ENCODE measurements at places on chromosomes 3 and 15. TPM values are rescaled to one million over a fixed set of nuclear protein-coding genes. Genes with fewer than 3 reads are reported as not detected.
A peak's percentile ranks its signal among the peaks of the same experiment; 100 is the strongest.

DNA sequence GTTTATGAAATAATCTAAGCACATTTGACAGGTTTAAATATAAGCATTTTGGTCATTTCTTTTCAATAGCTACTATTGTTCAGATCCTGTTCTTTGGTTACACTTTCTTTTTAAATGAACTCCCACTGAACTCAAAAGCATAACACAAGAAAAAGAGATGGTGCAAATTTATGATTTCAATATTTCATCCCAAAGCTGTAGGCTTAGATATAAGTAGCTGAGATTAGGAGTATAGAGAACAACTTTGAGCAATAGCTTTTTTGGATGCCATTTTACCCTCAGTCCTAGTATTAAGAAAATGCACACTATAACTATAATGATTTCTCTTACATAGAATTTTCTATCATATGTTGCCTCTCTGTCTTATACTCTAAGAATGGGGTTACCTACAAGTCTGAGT is 213.8 kb downstream of the ATP8B4 start:
- peaks cover 40% of the 10 kb centered on the region for H3K4me1 ChIP-seq
- no peak for DNase-seq
- H3K27ac ChIP-seq: no peak overlapping the region

- no peak overlapping the region for H3K27ac ChIP-seq
- no peaks in the 10 kb centered on the region for H3K4me1 ChIP-seq
- no peak overlapping the region for H3K4me3 ChIP-seq
- H3K27me3 ChIP-seq: no peaks in the 10 kb centered on the region
Observed at GRCh38 chr3:58899159-58899952, 150.5 kb downstream of the CFAP20DC start.

PRTG gene
- total RNA-seq: 1.8 TPM

ANAPC13 gene
- total RNA-seq: 47.8 TPM

DNA sequence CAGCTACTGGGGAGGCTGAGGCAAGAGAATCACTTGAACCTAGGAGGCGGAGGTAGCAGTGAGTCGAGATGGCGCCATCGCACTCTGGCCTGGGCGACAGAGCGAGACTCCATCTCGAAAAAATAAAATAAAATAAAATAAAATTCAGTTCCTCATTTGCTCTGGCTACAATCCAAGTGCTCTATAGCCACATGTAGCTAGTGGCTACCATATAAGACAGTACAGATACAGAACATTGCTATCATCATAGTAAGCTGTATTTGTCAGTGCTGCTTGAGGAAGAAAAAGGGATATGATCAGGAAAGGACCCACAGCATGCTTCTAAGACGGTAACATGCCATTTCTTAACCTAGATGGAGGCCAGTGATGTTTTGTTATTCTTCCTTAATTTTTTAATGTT is 88.7 kb upstream of the CDAN1 start:
- H3K36me3 ChIP-seq: peaks cover 32% of the 10 kb centered on the region
- H3K27ac ChIP-seq: no peak overlapping the region
- no peak for DNase-seq
- H3K27me3 ChIP-seq: no peaks in the 10 kb centered on the region
- no peaks in the 10 kb centered on the region for H3K4me1 ChIP-seq
- H3K4me3 ChIP-seq: no peak overlapping the region

BFSP2 gene
- not detected for total RNA-seq

DNA sequence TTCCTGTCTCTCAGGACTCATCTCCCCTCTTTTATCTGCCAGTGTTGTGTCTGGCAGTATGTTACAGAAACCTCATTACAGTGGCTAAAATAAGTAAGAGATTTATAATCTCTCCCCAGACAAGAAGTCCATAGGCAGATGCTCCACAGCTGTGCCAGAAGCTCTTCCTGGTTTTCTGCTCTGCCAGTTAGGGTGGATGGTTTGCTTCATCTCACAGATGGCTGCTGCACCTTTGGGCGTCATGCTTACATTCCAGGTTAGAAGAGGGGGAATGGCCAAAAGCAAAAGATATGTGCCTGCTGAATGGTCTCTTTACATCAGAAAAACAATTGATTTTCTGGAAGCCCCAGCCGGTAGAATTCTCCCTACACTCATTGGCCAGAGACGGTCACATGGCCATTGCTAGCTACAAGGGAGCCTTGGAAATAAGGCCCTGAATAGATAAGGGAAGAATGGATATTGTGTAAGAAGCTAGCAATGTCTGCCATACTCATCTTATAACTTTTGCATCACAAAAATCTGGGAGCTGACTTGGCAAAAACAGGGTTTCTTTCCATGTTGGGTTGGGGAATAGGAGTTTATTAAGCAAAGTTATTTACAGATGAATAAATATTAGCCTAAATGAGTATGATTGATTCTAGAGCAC is 91.1 kb downstream of the PDCD6IP start:
- H3K27me3 ChIP-seq: no peaks in the 10 kb centered on the region
- no peak for DNase-seq
- H3K36me3 ChIP-seq: no peaks in the 10 kb centered on the region
- no peaks in the 10 kb centered on the region for H3K4me1 ChIP-seq
- H3K4me3 ChIP-seq: no peak overlapping the region
- H3K27ac ChIP-seq: no peak overlapping the region

TLR9 gene
- total RNA-seq: 0.17 TPM

DNA sequence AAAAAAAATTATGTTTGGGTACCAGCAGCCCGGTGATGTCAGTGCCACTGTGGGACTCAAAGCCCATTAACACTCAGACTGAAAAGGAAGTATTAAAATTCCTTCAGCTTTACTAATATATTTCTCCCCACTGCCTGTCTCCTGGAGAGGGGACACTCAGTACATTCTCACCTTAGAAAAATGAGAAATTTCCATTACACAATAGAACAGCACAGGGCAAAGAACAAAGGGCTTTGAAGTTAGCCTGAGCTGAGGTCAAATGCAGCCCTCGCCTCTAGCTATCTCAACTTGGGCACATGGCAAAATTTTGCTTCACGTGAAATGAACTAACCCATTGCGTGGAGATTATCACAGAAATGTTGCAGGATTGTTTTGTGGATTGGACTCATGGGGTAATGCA is 80.8 kb downstream of the RARB start:
- H3K36me3 ChIP-seq: peaks cover 8% of the 10 kb centered on the region
- peaks cover 50% of the 10 kb centered on the region for H3K4me1 ChIP-seq
- H3K4me3 ChIP-seq: no peak overlapping the region
- H3K27me3 ChIP-seq: no peaks in the 10 kb centered on the region
- H3K27ac ChIP-seq: peak overlapping the region; percentile 86

GRCh38 chr3:105865867-105866350 is 2.9 kb downstream of the CBLB start:
- no peak for DNase-seq
- H3K27me3 ChIP-seq: no peaks in the 10 kb centered on the region
- peak overlapping the region; percentile 98 for H3K27ac ChIP-seq
- peaks cover 74% of the 10 kb centered on the region for H3K4me1 ChIP-seq
- H3K36me3 ChIP-seq: no peaks in the 10 kb centered on the region

DNA sequence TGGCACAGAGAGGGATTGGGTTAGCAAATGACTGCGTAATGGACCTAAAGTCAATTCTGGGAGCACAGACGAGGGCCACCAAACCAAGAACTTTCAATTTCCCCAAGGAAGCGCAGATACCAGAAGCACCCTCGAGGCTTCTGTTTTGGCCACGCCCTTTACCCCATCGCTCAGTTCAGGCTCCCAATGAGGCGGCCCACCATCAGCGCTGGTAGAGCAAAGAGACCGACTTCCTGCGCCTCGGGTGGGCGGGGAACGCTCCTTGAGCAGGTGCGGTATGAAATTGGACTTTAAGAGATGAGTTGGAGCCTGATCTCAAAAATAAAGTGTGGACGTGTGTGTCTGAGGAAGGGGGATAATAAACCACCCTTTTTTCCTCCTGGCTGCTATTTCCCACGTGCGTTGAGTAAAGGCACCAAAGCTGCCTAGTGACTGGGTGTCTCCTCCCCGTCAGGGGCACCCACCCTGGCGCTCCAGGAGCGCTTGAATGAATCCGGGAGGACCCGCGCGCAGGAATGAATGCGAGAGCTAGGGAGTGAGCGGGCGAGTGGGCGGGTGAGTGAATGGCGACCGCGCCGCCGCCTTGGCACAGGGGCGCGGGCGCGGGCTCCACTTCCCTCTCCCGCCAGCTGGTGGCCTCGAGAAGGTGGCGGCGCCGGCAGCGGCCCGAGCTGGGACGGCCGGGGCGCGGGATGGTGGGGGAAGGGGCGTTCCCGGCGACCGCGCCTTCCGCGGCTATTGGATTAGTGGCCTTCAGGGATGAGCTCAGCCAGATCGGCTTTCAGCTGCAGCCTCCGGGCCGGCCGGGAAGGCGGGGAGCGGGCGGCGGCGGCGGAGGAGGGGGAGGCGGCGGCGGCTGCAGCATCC is at the start of gene SPSB4:
SPSB4 (plus strand) TSS at position 772 of the 867 bp plus-strand sequence. CDS start 14,758 bp downstream, outside the sequence.
- H3K4me1 ChIP-seq: peaks cover 28% of the 10 kb centered on the region
- DNase-seq: peak; percentile 90
- H3K36me3 ChIP-seq: no peaks in the 10 kb centered on the region
- no peaks in the 10 kb centered on the region for H3K27me3 ChIP-seq
- H3K27ac ChIP-seq: no peak within 1 kb of the TSS

GRCh38 chr3:2714834-2715233 is 395.3 kb downstream of the IL5RA start:
- H3K4me1 ChIP-seq: no peaks in the 10 kb centered on the region
- H3K27ac ChIP-seq: no peak overlapping the region
- no peak for DNase-seq

HTR3C gene
- total RNA-seq: not detected

GRCh38 chr3:112364291-112364690 is 31.3 kb downstream of the CD200 start:
- peak overlapping the region; percentile 46 for H3K27ac ChIP-seq
- no peaks in the 10 kb centered on the region for H3K36me3 ChIP-seq
- H3K4me3 ChIP-seq: no peak overlapping the region
- DNase-seq: no peak
- H3K4me1 ChIP-seq: peaks cover 10% of the 10 kb centered on the region

GRCh38 chr15:85691350-85692240 is 103.1 kb downstream of the KLHL25 start:
- peak overlapping the region; percentile 69 for H3K27ac ChIP-seq
- no peaks in the 10 kb centered on the region for H3K27me3 ChIP-seq
- H3K4me3 ChIP-seq: no peak overlapping the region

DNA sequence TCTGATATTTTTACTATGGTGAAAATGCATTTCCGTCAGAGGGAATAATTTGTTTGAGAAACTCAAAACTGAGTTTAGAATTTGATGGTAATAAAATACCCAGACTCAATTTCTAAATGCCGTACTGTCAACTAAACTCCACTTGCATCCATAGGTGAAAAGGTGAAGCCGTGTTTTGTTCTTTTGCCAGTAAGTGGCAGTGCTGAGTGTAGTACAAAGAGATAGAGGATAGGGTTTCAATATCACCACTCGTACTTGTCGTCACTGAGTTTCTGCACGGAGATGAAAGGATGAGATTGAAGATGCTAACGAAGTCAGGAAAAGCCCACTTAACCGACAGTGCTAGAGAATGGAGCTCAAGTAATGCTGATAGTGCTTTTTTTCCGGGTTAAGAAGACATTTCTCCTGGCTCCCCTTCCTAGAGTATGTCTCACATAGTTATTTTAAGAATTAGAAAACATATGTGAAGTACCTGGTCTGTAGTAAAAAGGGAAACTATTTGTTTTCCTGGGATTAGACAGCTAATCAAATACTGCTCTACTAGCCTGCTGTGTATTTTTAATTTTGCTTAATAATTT is 345.1 kb downstream of the IL5RA start:
- no peak for DNase-seq
- H3K27ac ChIP-seq: no peak overlapping the region
- H3K36me3 ChIP-seq: no peaks in the 10 kb centered on the region
- no peaks in the 10 kb centered on the region for H3K27me3 ChIP-seq

GRCh38 chr3:12046406-12046805 is 42.2 kb downstream of the SYN2 start:
- no peak overlapping the region for H3K27ac ChIP-seq
- H3K36me3 ChIP-seq: no peaks in the 10 kb centered on the region
- peaks cover 14% of the 10 kb centered on the region for H3K27me3 ChIP-seq
- no peak overlapping the region for H3K4me3 ChIP-seq
- H3K4me1 ChIP-seq: no peaks in the 10 kb centered on the region

IL17RE gene
- 1.7 TPM for total RNA-seq

LRRC3B gene
- 0.52 TPM for total RNA-seq

DNA sequence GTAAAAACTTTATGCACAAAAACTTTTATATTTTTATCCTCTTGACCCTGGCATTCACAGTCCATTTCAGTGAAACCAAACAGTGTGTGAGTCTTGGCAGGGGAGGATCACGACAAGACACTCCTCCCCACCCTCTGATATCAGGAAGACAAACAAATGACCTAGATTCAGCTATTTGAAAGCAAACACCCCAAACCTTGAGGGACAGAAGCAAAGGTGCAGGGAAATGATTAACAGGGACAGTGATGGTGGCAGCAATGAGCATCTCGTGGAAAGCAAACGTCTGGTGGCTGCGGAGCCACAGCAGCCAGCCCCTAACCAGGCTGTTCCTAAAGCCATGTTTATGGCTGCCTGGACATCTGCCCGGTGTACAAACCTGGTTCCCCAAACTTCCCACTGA is 52.1 kb downstream of the FSIP1 start:
- H3K27ac ChIP-seq: no peak overlapping the region
- no peak for DNase-seq
- no peak overlapping the region for H3K4me3 ChIP-seq
- H3K27me3 ChIP-seq: no peaks in the 10 kb centered on the region

GRCh38 chr3:43296565-43296964 is 10.2 kb downstream of the SNRK start:
- no peaks in the 10 kb centered on the region for H3K27me3 ChIP-seq
- no peak overlapping the region for H3K4me3 ChIP-seq
- H3K27ac ChIP-seq: no peak overlapping the region
- no peak for DNase-seq

FEZF2 gene
- total RNA-seq: not detected

DNA sequence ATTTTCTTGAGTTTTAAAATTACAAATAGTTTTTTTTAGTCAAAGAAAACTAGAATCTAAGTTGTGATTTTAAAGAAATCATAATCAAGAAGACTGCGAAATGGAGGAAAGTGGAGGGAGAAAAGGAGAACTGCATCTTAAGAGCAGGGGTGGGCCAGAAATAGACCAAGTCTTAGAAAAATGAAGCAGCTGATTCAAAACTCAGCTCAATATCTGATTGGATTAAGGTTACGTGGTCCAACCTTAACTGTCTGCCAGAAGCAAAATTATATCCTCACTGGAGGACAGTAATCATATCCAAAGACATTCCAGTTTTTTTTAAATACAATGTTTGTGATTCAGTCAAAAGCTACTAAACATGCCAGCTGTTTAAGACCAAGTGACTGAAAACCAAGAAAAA is 41.4 kb downstream of the CHSY1 start:
- H3K27ac ChIP-seq: peak overlapping the region; percentile 16
- no peak overlapping the region for H3K4me3 ChIP-seq
- peaks cover 31% of the 10 kb centered on the region for H3K4me1 ChIP-seq
- no peak for DNase-seq
- no peaks in the 10 kb centered on the region for H3K27me3 ChIP-seq
- no peaks in the 10 kb centered on the region for H3K36me3 ChIP-seq
